ENCODE measurements at places on chromosomes 4 and X.

DNA sequence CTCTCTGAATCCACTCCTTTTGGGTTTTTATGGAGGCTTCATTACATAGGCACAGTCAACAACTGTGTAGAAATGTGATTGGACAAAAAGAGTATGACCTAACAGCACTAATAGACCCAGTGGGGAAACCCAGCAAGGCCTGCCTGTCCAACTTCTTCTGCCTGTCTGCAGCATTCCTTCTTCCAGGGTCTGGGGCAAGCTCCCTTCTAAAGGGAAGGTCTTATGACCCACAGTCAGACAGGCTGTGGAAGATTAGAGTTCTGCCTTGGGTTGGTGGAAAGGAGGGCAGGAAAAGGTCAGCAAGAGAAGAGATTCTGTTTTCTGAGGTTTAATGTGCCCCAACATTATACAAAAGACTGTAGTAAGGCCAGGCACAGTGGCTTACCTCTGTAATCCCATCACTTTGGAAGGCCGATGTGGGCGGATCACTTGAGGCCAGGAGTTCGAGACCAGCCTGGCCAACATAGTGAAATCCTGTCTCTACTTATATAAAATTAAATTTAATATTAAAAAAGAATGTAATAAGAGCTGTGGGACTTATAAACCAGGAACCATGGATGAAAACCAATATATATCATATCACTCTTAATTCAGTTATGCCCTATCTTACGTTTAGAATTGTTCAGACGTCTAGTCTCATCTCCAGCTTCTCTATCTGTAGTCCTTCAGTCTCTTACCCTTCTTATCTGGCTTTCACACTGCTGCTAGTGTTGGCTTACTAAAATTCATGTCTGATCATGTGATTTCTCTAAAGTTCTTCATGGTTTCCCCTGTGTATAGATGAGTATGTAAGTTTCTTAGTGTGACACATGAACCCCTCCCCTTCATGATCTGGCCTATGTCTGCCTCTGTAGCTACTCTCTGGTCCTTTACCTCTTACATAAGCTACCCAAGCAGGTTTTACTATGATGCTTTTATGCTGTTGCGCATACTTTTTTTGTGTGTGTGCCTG, 6.2 kb downstream of the CLCN3 start:
- DNase-seq = no peak

DNA sequence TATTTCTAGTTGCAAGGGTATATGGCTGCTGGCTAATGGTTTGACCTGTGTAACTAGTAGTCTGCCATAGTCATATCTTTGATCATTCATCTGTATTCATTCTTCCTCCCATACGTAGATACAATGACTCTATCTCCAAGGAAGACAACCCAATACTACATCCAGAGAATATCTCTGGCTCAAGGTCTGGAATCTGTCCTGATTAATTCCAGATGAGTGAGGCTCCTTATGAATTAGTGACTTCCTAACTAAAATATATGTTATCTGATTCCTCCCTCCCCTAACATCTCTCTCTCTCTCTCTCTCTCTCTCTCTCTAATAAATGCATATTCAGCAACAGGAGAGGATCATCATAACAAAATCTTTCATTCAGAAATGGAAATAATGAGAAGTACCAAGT, 641.5 kb downstream of the FAT4 start:
- DNase-seq = no peak

GRCh38 chrX:141787655-141788054, 50.5 kb upstream of the MAGEC3 start:
- no peak for DNase-seq

DNA sequence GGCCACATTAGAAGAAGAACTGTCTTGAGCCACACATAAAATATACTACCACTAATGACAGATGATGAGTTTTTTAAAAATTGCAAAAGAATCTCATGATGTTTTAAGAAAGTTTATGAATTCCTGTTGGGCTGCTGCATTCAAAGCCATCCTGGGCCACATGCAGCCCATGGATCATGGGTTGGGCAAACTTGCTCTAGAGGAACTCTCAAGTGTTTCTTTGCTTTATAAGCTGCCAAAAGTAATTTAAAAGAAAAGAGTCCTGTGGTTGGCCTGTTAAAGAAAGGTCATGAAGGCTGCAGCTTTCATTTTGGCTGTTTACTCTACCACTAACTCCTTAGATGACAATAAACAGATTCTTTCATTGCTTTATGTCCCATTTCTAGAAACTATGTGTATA, 218.2 kb downstream of the SCFD2 start:
- no peak for DNase-seq

DNA sequence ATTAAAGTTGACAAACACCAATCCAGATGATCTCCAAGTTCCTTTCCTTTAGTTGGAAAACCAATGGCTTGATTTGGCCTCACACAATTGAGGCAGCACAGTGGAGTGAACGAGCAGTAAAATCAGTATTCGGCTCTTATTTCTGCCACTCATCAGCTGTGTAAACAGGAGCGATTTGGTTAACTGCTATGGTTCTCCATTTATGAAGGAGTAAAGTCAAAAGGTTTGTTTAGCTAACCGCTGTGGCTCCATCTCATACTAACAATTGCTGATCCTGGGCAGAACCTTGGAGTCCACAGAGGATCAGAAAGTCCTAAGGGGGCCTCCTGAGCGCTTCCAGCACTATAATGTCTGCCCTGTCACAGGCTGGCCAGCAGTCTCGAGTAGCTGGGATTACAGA, 54.5 kb upstream of the EXOC1L start:
- DNase-seq = no peak

- DNase-seq = no peak
Observed at GRCh38 chr4:176271749-176272148, 2.7 kb upstream of the ASB5 start.

DNA sequence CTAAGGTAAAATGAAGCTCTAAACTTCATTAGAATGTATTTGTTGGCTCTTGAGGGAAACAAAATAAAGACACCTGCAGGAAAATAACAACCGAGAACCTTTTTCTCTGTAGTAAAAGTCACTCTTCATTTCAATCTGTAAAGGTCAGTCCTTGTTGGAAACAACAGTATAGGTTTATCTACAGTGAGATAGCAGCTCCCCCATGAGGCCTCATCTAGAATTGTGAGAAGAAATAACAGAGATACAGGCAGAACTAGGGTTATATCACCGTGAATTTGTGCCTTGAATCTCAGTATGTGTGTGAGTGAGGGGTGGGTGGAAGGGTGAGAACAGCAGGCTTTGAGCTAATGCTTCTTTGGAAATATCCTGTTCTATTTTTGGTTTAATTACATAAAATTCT, 107.8 kb upstream of the FMR1 start:
- DNase-seq = no peak

- DNase-seq = no peak
Observed at GRCh38 chrX:103584596-103584995, 719 bp upstream of the TCEAL4 start.

- no peak for DNase-seq
Observed at GRCh38 chr4:98838977-98839618, 89.8 kb downstream of the EIF4E start.

GRCh38 chr4:163563592-163563991, 69.1 kb downstream of the TMA16 start:
- DNase-seq = no peak

DNA sequence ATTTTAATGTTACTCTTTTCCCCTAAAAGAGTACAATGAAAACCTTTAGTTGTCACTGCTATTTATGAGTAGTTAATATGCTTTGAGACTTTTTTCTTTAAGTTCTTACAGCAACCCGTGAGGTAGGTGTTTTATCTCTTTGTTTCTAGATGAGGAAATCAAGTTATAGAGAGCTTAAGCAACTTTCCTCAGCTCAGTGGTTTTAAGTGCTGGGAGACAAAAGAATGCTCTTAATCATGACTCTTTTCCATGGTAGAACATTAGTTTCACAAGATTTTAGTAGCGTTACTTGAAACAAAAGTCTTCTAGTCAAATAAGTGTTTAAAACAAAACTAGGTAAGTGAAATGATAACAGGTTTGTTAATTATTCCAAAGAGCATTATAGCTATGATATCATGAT, 354.7 kb upstream of the PITX2 start:
- DNase-seq = no peak

- DNase-seq = no peak
Observed at GRCh38 chr4:41471126-41472071, 66.6 kb upstream of the LIMCH1 start.

DNA sequence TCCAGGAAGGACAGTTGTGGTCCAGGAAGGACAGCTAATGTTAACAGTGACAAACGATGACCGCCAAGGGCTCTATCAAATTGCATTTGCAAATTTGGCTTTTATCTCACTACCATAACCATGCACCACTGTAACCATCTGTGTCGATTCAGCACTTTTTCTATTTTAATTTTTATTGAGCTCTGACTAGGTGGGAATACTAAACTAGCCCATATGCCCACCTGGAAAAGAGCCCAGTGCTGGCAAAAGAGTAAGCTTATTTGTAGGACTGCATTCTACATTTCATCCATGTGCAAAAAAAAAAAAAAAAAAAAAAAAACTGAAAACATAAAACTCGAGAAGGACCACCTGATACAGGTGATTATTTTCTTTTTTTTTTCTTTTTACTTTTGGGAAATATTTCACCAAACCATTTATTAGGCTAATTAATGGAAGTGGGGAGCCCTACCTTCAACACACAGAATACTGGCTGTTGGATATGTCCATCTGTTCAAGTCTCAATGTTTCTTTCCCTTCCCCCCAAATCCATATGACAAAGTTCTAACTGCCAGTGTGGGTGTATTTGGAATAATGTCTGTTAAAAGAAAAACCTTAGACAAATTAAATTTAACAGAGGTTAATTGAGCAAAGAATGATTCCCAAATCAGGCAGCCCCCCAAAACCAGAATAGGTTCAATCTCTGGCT, 99.5 kb upstream of the MXRA5 start:
- no peak for DNase-seq

- DNase-seq = no peak
Observed at GRCh38 chrX:155968791-155969190, 28.7 kb upstream of the IL9R start.

DNA sequence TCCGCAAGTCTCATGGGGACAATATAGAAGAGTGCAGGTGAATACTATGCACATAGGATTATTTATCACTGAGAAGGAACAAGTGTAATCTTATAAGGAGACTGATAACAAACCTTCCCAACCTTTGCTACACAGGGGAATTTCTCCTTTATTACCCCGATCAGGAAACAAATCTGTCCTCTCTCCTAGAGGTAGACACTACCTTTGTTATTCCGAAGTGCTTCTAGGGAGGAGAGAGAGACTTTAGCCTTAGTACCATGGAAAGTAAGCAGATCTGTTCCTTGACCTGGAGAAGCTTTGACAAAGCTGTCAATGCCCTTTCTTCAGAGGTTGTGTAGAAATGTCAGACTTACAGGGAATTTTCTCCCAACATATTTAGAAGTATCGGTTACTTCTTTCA, 475.5 kb downstream of the CCSER1 start:
- DNase-seq = no peak

DNA sequence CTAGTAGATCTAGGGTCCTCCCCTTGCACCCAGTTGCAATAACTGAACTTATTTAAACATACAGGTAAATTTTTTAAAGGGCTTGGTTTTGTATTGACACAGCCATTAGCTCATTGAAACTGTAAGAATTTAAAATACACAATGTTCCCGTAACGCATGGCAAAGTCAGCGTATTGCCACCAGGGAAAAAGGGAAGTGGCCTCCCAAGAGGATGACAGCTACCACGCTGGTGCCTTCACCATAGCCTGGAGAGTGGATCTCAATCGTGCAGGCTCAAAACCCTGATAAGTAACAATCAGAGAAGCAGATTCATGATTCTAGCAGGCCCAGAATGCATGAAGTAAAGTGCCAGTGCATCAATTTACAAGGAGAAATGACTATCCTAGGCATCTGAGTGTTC, 49.4 kb upstream of the RELL1 start:
- DNase-seq = no peak

GRCh38 chrX:1011691-1012283, 200.7 kb downstream of the CRLF2 start:
- no peak for DNase-seq

DNA sequence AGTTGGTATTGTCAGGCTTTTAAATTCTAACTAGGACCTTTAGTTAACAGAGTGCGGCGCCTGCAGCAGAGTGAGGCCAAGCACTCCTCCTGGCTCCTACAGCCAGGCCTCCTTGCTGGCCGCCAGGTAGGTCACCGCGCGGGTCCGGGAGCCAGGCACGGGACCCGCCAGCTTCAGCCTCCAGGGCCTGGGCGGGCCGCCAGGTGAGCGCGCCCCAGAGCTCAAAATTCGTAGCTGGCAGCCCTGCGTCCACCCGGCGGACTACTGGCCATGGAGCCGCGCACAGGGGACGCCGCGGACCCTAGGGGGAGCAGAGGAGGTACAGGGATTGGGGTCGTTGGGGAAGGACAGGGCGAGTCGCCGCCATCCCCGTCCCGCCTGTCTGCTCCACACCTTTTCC, at the start of gene MAGIX:
Gene MAGIX (plus strand): TSS at position 139 of the 400 bp plus-strand sequence. CDS start 132 bp downstream, at position 271.
- no peak for DNase-seq

DNA sequence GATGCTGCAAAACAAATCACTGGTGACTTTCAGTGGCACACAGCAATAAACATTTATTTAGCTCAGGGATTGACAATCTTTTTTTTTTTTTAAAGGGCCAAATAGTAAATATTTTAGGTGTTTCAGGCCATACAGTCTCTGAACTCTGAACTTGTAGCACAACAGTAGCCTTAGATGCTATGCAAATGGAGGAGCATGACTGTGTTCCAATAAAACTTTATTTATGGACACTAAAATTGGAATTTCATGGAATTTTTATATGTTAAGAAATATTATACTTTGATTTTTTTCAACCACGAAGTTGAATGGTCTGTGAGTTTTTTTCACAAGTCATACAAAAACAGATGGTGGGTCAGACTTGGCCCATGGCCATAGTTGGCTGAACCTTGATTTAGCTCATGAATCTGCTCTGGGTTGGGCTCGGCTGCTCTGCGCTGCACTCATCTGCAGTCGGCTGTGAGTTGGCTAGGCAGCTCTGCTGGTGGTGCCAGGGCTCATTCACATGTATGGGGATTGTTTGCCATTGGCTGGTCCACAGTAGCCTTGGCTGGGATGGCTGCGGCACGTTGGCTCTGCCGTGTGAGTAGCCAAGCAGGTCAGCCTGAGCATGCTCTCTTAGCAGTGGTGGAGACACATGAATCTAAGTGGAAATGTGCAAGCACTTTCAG, 231.7 kb upstream of the PGRMC2 start:
- no peak for DNase-seq

- no peak for DNase-seq
Observed at GRCh38 chrX:24343719-24344118, 16.7 kb upstream of the SUPT20HL1 start.
